Stimulated activated memory B cell treated with anti-CD40 and anti-IgM and Interleukin-4, amounts not matched to agents 10 μg/mL and 1 μg/mL and 100 μg/mL, for 72 hours (primary cell): ENCODE measurements at places on chromosomes 6 and 20.

DNA sequence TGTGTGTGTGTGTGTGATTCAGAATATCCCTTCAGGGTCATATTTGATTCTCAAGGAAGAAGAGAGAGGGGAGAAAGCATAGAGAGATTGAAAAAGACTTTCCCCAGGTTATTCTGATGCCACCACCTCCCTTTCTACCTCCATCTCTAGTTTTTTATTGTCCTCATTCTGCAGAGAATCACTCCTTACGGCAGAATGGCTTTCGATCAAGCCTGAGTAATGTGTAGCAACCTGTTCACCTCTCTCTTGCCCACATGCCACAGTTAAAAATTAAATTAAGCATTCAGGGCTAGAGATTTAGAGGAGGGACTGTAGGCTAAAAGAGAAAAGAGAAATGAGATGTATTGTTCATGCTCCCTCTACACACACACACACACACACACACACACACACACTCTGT, 18.1 kb downstream of the KLHL32 start:
- no peak for ATAC-seq

GRCh38 chr6:49145280-49145679, 317.8 kb downstream of the MMUT start:
- no peak for ATAC-seq

DNA sequence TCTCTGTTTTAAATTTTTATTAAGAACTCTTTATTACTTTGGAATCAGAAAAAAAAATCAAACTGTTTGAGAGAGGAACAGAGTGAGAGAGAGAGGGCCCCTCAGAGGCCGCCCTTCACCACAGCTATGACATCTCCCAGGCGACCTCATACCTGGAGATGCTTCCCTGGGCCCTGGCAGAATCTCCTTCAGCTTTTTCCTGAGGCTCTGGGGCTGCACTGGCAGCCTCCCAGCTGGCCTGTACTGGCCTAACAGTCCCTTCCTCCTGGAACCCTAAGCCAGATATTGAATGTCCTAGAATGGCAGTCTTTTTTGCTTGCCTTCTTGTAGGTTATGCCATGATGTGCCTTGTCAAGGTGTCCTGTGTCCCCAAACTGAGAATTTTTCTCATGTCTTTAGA, 13.7 kb downstream of the ABHD12 start:
- no peak for ATAC-seq

DNA sequence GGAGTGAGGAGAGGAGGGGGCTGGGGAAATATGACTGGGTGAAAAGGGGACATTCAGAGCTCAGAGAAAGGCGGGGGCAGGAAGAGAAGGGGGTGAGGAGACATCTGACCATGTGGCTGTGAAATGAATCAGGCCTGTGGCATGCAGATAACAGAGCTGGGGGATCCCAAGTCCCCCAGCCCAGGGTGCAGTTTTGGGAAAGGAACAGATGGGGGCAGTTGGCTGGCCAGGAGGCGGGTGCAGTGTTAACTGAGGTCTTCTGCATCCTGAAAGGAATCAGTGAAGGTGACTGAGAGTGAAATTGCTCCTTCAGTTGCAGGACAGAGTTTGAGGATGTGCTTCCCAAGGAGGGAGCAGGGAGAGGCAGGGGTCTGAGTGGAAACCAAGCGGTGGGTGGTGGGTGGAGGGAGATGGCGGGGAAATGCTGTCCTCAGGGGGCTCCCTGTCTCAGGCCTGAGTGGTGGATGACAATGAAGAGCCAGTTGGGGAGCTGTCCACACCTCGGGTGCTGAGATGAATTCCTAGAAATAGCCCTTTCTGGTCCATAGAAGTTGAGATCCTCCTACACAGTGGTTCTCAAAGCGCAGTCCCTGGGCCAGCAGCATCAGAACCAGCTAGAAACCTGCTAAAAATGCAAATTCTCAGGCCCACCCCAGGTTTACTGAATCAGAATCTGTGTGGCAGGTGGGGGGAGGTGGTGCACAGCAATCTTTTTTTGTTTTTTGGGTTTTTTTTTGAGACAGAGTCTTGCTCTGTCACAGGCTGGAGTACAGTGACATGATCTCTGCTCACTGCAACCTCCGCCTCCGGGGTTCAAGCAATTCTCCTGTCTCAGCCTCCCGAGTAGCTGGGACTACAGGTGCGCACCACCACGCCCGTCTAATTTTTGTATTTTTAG, 26.0 kb upstream of the CCDC167 start:
- ATAC-seq = no peak

GRCh38 chr6:169253337-169254238, at the start of gene THBS2:
TSS of gene THBS2 (minus strand) at chr6:169253846. CDS start at chr6:169250784, 3,062 bp downstream.
- ATAC-seq = no peak

- ATAC-seq = peak; percentile 81
Observed at GRCh38 chr6:4134841-4135664, at the start of gene ECI2. TSS of gene ECI2 (minus strand) at chr6:4135575. CDS start at chr6:4135560, 15 bp downstream.

GRCh38 chr6:154736618-154737259, 3.5 kb downstream of the SCAF8 start:
- no peak for ATAC-seq

GRCh38 chr6:141203902-141204575, 928.7 kb upstream of the GJE1 start:
- ATAC-seq = no peak

DNA sequence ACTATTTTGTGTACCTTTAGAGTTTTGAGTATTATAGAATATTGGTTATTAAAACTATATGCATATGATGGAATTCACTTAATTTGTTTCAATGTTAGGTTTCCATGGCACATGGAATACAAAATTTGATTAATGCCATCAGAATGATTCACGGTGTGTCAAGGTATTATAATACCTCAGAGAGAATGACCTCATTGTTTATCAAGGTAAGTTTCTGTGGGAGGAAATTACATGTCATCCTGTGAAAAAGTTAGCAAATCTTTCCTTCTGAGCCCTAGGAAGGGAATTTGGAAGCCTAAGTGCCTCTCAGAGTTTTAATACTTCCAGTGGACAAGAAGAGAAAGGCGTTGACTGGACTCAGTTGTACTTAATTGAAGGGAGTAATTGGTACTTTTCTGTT, 40.8 kb downstream of the DNAH8 start:
- ATAC-seq = no peak

GRCh38 chr20:12358006-12358654, 440.4 kb downstream of the BTBD3 start:
- ATAC-seq = no peak

- ATAC-seq = no peak
Observed at GRCh38 chr6:70118670-70119069, 184.2 kb downstream of the COL9A1 start.

DNA sequence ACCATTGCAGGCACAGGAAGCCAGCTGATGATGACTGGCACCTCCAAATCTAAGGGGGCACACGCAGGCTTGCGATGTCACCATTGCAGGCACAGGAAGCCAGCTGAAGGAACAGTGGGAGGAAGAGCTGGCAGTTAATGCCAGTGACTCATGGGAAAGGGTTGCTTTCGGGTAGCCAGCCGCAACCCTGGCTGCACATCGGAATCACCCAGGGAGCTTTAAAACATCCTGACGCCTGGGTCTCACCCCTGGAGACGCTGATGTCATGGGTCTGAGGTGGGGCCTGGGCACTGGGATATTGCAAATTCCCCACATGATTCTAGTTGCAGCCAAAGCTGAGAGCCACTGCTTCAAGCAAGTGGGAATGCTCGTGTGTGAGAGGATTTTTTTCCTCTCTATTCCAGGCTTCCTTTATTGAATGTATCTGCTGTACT, 16.1 kb upstream of the CCN6 start:
- no peak for ATAC-seq

GRCh38 chr20:5677389-5677788, 72.8 kb upstream of the SHLD1 start:
- ATAC-seq = no peak

- ATAC-seq = no peak
Observed at GRCh38 chr20:6756693-6757595, 10.5 kb upstream of the BMP2 start.

DNA sequence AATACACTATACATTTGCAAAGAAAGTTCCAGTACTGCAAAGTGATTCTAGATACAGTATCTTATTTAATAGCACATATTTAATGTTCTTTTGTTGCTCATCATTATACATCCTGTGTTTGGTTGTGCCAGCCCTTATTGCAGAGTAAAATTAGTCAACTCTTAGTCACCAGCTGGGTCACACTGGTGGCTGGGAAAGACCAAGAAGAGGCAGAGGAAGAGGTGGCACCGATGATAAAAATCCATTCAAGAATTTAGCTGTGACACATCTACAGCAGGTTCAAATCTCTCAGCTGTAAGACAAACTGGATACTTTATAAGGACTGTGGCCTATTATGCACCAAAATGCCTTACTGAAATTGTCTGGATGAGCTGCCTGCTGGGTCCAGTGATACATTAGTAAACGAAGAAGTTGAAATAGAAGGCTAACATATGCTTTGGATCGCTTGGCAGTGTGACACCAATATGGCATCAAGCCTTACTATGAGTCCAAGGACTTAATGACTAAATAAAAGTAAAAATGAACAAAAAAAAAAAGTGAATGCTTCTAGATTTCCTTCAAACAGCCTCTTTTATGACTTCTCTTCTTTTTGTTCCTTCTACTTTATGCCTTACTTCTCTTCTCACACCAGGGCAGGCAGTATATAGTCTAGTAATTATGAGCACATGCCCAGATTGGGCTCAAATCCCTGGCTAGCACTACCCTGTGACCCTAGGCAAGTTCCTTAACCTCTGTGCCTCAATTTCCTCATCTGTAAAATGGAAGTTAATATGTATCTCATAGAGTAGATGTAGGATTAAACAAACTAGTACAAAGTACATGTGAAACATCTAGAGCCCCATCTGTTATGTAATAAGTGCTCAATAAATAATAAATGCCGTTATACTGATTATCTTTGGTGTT, 29.4 kb upstream of the RNF8 start:
- no peak for ATAC-seq

DNA sequence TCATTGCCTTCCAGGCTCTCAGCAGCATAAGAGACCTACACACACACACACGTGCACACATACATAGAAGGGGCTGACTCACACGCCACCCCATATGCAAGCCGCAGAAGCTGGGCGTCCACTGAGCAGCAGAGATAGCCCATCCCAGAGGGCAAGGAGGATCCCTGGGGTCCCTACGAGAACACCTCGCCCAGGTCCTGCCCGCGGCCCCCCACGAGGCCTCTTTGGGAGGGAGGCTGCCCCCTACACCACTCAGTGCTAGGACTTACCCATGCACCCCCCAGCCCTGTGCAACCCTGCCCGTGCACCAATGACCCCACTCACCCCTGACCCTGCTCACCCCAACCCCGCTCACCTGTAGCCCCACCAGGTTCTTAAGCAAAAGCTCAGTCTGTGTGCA, 20.6 kb upstream of the NTSR1 start:
- no peak for ATAC-seq

DNA sequence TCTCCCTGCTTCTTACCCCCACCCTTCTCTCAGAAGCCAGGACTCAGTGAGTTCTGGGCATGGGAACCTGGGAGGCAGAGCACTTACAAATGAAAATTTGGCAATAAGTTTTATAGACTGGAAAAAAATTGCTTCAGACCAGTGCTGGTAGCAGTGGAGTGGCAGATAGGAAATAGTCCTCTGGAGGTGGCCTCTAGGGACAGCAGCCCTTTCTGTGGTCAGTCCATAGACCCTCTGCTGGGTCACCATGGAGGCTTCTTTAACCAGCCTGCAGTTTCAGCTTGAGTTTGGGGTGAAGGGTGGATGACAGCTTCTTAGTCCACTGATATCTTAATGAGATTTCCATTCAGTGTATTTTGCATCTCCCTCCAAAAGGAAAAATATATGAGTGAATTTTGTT, 179.1 kb downstream of the ARID1B start:
- ATAC-seq = no peak

DNA sequence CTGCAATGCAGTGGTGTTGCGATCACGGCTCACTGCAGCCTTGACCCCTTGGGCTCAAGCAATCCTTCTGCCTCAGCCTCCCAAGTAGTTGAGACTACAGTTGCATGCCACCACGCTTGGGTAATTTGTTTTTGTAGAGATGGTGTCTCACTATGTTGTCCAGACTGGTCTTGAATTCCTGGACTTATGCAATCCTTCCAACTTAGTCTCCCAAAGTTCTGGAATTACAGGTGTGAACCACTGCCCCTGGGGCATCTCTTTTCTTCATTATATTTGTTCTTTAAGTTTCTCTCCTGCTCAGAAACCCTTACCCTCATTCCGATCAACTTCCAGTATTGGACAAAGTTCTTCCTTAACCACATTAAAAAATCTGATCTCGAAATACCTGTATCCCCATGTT, 44.7 kb upstream of the DEK start:
- ATAC-seq = no peak

DNA sequence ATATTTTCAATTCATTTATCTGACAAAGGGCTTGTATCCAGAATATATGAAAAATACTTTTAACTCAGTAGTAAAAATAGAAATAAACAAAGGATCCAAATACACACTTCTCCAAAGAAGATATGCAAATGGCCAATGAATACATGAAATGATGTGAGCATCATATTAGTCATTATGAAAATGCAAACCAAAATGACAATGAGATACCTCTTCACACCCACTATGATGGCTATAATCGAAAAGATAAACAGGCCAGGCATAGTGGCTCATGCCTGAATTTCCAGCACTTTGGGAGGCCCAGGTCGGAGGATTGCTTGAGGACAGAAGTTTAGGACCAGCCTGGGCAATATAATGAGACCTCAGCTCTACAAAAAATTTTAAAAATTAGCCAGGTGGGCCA, 33.8 kb upstream of the SMAP1 start:
- ATAC-seq = no peak

DNA sequence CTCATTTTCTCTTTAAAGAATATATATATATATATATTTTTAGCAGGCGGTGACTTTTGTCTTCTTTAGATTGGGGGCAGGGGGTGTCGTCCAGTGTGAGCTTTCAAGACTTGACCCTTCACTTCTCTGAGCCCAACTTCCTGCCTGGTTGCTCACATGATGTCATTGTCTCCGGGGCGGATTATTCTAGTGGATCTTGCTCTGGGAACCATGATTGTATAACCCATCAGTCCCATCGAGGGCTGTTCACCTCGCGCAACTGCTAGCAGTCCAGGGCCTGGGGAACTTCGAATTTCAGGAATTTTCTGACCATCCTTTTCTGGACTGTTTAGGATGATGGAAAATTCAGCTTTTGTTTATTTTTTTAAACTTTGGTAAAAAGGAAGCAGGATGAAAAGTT, 1.0 kb downstream of the IGF2R start:
- no peak for ATAC-seq

DNA sequence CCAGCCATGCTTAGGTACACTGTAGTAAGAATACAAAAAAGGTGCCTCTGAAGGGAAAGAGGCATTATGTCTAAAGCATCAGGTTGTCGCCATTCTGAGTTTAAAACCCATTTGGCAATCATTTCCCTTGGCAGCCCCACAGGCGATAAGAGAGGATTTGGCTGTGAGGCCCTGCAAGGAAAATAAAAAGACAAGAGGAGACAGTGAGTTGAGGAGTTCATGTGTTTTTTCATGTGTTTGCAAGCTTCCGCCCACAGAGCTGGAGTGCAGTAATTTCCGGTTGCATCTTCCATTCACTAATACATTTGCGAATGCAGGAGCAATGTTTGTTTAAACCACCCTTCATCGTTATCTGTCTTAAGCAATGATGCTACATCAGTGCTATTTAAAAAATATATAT, 138.5 kb upstream of the SOX4 start:
- no peak for ATAC-seq

GRCh38 chr6:144753023-144753705, 468.0 kb downstream of the UTRN start:
- ATAC-seq = peak; percentile 56
